H1 (cell line): ENCODE measurements at places on chromosomes 6 and 20.
A peak's percentile ranks its signal among the peaks of the same experiment; 100 is the strongest.

DNA sequence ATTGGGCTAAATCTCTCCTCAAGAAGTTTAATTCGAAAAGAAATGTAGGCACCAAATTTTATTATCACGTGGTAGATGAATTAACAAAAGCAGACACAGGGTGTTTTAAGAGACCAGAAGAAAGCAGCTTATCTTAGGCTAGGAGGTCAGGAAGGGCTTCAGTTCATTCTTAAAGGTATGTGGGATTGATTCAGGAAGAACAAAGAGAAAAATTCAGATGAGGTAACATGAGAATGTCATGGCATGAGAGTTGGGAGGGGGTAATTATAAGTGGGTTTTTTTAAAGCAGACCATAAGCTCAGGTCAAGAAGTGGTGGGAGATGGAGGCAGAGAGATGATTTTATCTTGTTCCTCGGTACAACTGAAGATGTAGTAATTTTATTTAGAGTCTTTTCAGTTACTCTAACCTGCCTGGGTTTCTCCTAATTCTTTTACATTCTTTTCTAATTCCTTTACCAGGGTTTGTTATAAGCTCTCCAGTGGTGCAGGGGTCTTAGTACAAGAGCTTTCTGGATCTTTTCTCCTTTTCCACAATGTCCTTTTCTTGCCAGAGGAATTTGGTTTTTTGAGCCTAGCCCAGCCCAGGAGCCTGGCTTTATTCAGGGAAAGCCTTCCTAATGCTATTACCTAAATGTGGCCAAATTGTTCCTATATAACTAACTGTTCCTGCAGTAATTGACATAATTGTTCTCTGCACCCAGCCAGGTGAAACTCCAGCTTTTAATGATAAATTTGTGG is 474.1 kb upstream of the BTBD3 start:
- no peak for DNase-seq

GRCh38 chr6:5241252-5241651 is 19.5 kb downstream of the LYRM4 start:
- no peak for DNase-seq

- DNase-seq, result no peak
Observed at GRCh38 chr20:57060407-57061050, 205.9 kb downstream of the BMP7 start.

DNA sequence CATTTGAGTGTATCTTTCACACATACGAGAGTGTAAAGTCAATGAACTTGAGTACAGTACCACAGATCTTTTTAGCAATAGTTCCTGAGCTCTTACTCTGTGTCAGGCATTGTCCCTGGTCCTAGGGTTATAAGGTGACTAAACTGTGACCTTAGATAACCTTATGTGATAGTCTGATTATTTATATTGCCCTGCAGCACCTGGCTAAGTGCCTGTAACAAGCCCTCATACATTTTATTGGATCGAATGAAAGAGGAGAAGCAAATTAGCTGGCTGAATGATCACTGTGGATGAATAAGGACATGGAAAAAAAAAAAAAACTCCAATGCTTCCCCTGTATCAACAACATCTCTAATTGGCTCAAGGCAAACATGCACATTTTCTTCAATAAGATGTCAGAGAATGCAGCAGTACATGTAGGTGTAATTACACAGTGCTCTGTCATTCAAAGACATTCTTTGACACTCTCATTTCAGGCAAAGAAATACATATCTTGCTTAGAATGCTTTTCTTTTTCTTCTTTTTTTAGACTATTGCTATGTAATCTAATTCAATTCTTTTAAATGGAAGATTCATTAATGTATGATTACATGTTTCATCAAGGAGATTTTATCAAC is 153.4 kb downstream of the PHACTR1 start:
- DNase-seq, result no peak

GRCh38 chr20:1832634-1833033 is 62.6 kb upstream of the SIRPA start:
- no peak for DNase-seq

DNA sequence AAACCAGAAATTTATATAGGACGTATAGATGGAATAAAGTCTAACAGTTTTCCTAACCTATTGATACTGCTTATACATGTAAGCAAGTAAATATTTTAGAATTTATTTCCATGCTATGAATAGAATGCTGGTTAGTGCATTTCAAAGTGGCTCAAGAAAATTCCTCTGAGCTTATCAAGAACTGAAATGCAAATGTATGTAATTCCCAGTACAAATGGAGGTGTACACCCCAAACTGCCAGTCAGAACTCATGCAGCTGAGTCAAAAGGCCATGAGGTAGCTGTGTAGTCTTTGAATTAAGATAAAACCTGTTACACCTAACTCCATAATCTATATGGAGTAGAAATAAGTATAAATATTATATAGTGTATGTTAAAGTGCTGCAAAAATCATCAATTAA is 232.2 kb upstream of the KCNQ5 start:
- no peak for DNase-seq

GRCh38 chr20:50363027-50363426 is 147.2 kb upstream of the PTPN1 start:
- no peak for DNase-seq

GRCh38 chr20:36043892-36044515 is 75.6 kb downstream of the CNBD2 start:
- DNase-seq, result no peak

- DNase-seq, result no peak
Observed at GRCh38 chr6:20325641-20326421, 75.8 kb upstream of the E2F3 start.

- no peak for DNase-seq
Observed at GRCh38 chr20:4779616-4780015, 57.9 kb downstream of the PRND start.

DNA sequence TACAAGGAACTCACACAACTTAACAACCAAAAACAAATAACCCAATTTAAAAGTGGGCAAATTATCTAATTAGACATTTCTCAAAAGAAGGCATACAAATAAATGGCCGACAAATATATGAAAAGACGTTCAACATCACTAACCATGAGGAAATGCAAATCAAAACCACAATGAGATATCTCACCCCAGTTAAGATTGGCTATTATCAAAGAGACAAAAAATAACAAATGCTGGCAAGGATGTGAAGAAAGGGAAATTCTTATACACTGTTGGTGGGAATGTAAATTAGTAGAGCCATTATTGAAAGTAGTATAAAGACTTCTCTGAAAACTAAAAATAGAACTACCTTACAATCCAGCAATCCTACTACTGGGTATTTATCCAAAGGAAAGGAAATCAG is 96.7 kb upstream of the SIRPG start:
- no peak for DNase-seq

DNA sequence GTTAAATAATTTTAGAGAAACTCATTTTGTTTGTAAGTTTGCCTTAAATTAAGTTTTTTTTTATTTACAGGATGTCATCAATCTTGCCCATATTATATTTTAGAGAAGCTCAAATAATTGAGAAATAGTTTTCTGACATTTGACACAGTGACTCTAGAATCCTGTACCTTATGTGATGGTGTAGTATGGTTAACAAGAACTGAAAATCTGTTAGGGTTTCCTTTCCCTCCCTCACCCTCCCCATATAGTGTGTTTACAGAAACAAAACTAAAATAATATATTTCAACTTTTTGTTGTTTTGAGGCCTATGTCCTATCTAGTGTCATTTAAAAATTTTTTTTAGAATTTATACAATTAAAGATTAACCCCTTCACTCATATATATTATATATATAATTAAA is 91.8 kb downstream of the SESN1 start:
- DNase-seq, result no peak

- DNase-seq, result peak; percentile 56
Observed at GRCh38 chr20:58649288-58650180, 1.5 kb upstream of the STX16 start.

DNA sequence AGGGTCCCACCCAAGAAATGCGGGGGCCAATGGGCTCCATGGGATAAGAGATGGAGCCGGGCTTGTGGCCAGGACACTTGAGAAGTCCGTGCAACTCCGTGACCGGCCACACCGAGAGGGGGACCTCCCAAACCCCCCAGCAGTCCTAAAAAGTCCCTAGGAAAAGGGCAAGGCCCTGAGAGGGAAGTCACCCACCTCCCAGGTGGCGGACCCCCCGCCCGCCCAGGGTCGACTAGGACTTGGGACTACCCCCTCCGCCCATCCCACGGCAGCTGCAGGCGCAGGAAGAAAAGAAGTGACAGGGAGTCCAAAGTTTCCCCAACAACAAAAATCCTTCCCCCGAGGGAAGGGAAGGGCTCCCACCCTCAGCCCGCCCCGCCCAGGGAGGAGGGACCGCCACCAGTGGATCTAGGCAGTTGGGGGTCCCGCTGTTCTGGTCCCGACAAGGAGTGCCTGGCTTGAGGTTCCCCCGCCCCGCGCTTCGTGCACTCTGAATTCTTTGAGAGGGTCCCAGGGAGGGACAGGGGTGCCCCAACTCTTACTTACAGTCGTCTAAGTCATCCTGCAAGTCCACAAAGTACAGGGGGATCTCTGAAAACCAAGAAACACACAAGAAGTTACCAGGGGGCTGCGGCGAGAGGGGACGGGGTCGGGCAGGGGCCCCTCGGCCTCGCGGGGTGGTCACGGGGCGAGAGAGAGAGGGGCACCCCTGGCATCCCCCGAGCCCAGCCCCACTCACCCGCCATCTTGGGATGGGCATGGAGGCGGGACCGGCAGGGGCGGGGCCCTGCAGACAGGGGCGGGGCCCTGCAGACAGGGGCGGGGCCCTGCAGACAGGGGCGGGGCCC is 611 bp upstream of the RAB22A start:
- no peak for DNase-seq

DNA sequence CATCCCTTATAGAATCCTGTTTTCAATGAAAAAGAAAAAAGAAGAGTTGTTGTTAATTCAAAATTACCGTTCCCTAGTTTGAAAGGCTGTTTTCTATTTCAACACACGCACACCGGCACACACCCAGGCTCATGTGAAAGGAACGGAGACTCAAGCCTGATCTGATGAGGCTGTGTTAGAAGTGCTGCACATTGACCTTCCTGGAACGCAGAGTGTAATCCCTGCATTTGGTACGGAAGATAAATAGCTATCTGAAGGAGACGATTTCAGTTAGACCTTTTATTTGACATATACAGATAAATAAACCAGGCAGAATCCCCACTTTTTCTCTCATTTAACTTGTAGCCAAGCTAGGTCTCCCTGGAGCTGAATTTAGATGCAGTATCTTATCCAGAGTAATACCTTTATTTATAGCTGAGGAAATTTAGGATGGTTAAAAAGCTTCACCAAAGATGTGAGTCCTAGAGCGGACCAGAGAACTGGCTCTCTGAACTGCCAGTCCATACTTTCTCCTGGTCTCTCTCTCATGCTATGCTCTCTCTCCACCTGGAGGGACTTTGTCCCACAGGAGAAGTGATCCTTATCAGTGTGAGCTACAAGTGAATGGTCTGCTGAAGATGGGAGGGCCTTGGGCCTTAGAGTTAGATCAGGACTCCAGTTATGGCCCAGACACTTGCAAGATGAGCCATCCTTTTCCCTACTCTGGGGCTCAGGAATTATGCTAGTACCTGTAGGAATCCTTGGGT is 30.6 kb downstream of the MAP3K4 start:
- no peak for DNase-seq

- DNase-seq, result no peak
Observed at GRCh38 chr20:44891826-44892225, 6.3 kb downstream of the YWHAB start.

GRCh38 chr6:72922401-72922800 is 300.5 kb downstream of the KCNQ5 start:
- no peak for DNase-seq

GRCh38 chr20:290084-290831 is at the start of gene C20orf96:
C20orf96 (minus strand) TSS chr20:290750; CDS start chr20:290610, 140 bp downstream.
- peak; percentile 97 for DNase-seq

- DNase-seq, result no peak
Observed at GRCh38 chr6:138533667-138534066, 34.4 kb upstream of the NHSL1 start.

- no peak for DNase-seq
Observed at GRCh38 chr20:46126440-46127056, 8.4 kb downstream of the CD40 start.
